ENCODE measurements at places on chromosomes 3 and 15. TPM values are rescaled to one million over a fixed set of nuclear protein-coding genes. Genes with fewer than 3 reads are reported as not detected.

Gene DAZL
- total RNA-seq: not detected

Gene DNAJA4
- total RNA-seq: 34.4 TPM

Gene ZKSCAN7
- 3.9 TPM for total RNA-seq

Gene TRPM1
- total RNA-seq: not detected

GRCh38 chr3:3038201-3038991, 71.8 kb downstream of the IL5RA start:
- no peak overlapping the region for H3K27ac ChIP-seq
- no peaks in the 10 kb centered on the region for H3K27me3 ChIP-seq
- no peak for DNase-seq
- no peaks in the 10 kb centered on the region for H3K4me1 ChIP-seq
- no peaks in the 10 kb centered on the region for H3K36me3 ChIP-seq
- no peak overlapping the region for H3K4me3 ChIP-seq

- H3K27me3 ChIP-seq: no peaks in the 10 kb centered on the region
- peak; percentile 83 for DNase-seq
- H3K27ac ChIP-seq: no peak overlapping the region
- peaks cover 35% of the 10 kb centered on the region for H3K4me1 ChIP-seq
- peak overlapping the region; percentile 27 for H3K4me3 ChIP-seq
These were observed 162.9 kb downstream of the CHSY1 start for GRCh38 chr15:101088788-101089578.

GRCh38 chr3:27986234-27986879, 255.1 kb upstream of the CMC1 start:
- H3K4me3 ChIP-seq: no peak overlapping the region
- no peak for DNase-seq
- no peak overlapping the region for H3K27ac ChIP-seq

DNA sequence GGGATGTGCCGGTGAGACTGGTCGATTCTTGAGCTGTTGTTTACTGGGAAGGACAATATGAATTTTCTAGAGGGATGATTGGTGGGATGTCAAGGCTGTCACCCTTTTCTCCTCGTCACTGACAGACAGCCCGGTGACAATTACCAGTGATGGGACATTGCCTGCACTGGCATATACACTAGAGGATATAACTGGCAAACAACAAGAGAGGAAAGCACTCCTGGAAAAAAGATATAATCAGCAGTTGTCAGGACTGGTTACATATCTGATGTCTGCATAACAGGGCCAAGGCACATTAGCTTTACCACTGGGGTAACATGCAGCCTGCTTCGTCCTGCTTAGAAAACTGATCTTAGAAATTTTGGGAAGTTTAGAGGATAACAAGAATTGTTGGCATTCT, 131.1 kb downstream of the ROBO2 start:
- no peaks in the 10 kb centered on the region for H3K4me1 ChIP-seq
- no peaks in the 10 kb centered on the region for H3K36me3 ChIP-seq
- no peak overlapping the region for H3K4me3 ChIP-seq
- no peak overlapping the region for H3K27ac ChIP-seq
- no peak for DNase-seq

GRCh38 chr3:179268400-179269051, 17.6 kb upstream of the KCNMB3 start:
- no peak for DNase-seq
- no peak overlapping the region for H3K27ac ChIP-seq
- H3K4me3 ChIP-seq: no peak overlapping the region
- no peaks in the 10 kb centered on the region for H3K4me1 ChIP-seq

DNA sequence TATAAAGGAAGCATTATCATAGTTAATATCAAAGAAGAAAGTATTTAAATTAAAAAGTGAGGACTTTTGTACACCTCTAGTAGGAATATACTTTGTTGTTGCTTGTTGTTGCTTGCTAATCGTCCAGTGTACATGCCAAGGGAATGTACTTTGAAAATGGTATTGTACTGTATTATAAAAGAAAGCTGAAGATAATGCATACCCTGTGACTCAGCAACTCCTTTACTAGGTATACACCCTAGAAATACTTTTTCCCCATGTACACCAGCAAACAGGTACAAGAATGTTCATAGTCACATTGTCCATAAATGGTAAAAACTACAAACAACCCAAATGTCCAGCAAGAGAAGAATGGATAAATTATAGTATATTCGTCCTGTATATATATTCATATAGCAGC, 12.0 kb downstream of the TTBK2 start:
- no peaks in the 10 kb centered on the region for H3K36me3 ChIP-seq
- DNase-seq: no peak
- no peaks in the 10 kb centered on the region for H3K27me3 ChIP-seq
- H3K4me1 ChIP-seq: peaks cover 3% of the 10 kb centered on the region

DNA sequence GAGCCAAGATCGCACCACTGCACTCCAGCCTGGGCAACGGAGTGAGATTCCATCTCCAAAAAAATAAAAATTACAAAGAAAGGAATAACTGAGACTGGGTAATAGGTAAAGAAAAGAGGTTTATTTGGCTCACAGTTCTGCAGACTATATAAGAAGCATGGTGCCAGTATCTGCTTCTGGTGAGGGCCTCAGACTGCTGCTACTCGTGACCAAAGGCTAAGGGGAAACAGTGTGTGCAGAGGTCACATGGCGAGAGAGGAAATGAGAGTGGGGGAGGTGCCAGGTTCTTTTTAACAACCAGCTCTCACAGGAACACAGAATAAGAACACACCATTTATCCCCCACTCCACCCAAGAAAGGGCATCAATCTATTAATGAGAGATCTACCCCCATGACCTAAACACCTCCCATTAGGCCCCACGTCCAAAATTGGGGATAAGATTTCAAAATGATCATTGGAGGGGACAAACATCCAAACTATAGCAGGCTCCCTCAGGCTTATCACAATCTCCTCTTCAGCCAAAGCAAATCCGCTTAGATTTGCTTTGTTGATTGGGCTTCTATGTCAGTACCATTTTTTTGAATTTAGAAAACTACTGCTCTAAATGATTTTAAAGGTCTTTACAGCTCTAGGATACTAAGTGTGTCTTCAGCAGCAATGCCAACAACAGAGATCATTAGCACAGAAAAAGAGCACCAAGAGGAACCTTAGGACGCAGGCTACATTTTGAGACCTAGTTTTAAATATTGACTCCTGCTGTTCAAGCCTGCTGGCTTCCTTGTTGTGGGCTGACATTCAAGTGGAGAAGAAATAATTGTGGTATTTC, 84.2 kb upstream of the TBL1XR1 start:
- H3K27me3 ChIP-seq: no peaks in the 10 kb centered on the region
- peaks cover 22% of the 10 kb centered on the region for H3K4me1 ChIP-seq
- H3K27ac ChIP-seq: no peak overlapping the region

DNA sequence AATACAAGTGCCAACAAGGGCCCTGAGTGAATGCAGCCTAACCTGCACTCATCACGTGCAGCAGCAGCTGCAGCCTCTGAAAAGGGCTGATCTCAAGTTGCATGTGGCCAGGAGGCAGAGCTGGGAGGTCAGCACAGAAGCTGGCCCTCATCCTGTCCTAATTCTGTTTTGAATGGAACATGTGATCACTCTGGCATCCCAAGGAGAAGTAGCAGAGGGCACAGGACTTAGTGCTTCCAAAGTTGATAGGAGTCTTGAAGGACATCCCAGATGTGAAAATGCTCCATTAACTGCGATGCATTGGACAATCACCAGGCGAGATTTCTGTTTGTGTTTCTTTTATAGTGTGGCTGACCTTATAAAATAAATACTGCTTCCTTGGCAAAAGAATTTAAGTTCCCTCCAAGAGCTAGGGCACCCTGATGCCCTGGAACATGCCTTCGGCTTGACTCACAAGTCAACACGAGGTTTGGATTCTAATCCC, 31.6 kb upstream of the STAG1 start:
- DNase-seq: no peak
- no peaks in the 10 kb centered on the region for H3K36me3 ChIP-seq
- H3K27me3 ChIP-seq: no peaks in the 10 kb centered on the region
- H3K27ac ChIP-seq: no peak overlapping the region

GRCh38 chr15:83163032-83163431, 44.6 kb downstream of the HDGFL3 start:
- no peak for DNase-seq
- no peak overlapping the region for H3K4me3 ChIP-seq
- H3K36me3 ChIP-seq: no peaks in the 10 kb centered on the region
- H3K27ac ChIP-seq: no peak overlapping the region
- H3K4me1 ChIP-seq: no peaks in the 10 kb centered on the region

DNA sequence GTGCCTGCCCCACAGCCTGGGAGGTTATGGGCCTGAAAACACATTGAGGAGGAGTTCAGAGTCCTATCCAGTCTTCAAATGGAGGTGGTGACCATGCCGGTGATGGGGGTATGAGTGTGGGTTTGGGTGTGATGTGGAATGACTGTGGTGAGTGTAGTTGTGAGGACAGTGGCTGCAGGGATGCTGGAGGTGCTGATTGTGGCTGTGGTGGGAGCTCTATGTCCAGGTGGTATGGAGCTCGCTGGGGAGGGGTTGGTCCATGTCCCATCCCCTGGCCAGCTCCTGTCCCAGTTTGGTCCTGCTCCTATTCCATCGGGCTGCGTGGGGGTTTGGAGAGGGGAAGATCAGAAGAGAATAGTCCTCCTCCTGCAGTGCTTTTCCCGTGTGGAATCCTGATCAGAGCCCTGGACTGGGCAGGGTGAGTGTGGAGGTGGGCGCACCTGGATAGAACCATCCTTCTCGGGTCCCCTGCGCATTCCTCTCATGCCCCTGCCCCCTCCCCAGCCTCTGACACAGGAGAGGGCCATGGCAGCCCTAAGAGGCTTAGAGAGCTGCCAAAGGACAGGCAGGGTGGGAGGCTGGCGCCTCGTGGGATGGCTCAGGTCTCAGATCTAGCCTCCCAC, 23.0 kb upstream of the GOLGA6C start:
- H3K36me3 ChIP-seq: no peaks in the 10 kb centered on the region
- DNase-seq: no peak
- H3K4me1 ChIP-seq: no peaks in the 10 kb centered on the region
- H3K27me3 ChIP-seq: peaks cover 28% of the 10 kb centered on the region

GRCh38 chr15:89363133-89363532, 28.5 kb upstream of the POLG start:
- no peak for DNase-seq
- H3K27ac ChIP-seq: no peak overlapping the region
- no peaks in the 10 kb centered on the region for H3K36me3 ChIP-seq
- peaks cover 32% of the 10 kb centered on the region for H3K4me1 ChIP-seq

DNA sequence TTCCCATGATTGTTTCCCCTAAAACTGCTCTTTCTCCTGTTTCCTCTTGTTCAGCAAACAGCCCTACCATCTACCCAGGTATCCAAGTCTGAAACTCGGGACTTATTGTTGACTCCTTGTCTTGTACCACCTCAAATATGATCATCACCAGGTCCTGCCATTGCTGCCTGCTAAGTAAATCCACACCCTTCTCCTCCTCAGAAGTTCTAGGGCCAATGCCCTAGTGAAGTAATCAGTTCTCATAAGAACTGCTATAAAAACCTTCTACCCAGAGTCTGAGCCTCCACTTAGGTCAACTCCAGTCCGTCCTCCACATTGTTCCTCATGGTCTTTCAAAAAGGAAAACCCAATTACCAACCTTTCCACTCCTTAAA, 77.0 kb upstream of the IL12A start:
- H3K4me1 ChIP-seq: peaks cover 9% of the 10 kb centered on the region
- H3K27ac ChIP-seq: peak overlapping the region; percentile 69
- H3K27me3 ChIP-seq: no peaks in the 10 kb centered on the region
- DNase-seq: no peak

DNA sequence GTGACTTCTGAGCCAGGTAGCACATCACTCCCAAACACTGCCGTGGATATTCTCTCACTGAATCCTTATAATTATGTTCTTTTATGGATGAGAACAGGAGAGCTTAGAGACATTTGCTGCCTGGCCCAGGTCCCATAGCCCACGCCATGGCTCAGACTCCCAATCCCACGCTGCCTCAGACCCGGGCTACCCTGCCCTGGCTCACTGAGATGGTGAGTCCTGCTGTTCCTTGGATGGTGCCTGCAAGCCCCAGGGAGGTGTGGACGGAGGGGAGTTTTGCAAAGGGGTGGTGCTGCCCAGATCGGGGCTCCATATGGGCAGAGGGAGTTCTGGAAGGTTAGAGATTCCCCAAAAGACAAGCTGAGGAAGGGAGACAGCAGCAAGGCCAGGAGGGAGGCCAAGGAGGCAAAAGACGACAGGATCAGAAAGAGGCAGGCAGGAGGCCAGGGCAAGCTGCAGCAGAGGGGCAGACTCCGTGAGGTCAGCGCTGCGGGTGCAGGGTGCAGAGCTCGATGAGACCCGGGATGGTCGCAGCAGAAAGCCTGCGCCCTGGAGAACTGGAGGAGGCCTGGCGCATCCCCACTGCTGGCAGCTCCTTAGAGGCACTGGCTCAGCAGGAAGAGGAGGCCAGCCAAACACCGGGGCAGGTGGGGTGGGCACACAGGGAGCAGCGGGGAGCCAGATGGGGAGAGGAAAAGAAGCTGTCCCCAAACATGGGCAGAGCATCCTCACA, 95.7 kb upstream of the ALDH1A3 start:
- no peaks in the 10 kb centered on the region for H3K36me3 ChIP-seq
- H3K4me3 ChIP-seq: no peak overlapping the region
- no peak for DNase-seq
- no peak overlapping the region for H3K27ac ChIP-seq
- H3K4me1 ChIP-seq: no peaks in the 10 kb centered on the region

DNA sequence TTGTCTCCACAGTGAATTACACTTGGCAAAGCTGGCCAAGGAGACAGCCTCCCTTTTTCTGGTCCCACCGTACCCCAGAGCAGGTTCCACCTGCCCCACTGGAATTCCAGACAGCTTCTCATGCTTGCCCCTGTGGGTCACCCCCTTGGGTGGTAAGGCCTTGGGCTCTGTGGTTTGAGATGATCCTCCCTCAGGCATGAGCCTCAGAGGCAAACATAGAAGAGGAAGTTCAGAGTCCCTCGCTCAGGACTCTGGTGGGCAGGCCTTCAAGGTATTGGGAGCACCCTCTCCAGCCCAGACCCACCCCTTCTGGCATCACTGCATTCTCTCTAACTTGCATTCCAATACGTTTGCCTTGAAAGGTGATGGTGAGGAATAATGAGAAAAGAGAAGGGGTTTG, 17.6 kb upstream of the UBA7 start:
- H3K27ac ChIP-seq: no peak overlapping the region
- DNase-seq: no peak

DNA sequence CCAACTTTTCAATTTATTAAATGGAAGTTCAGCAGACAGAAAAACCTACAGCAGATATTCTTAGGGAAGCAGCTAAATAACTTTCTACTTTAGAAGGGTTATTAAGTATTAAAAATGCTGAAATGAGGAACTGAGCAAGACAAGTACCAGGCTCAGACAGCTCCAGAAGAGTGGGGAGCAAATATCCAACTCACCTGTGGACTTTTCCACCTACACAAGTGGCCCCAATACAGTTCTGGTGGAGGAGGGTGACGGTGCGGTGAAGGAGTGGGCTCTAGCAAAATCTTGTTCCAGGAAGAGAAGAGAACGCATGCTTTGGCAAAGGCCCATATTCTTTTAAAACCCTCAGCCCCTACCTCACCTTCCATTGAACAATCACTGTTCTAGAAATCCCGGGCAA, 129.7 kb upstream of the LMOD3 start:
- H3K4me3 ChIP-seq: no peak overlapping the region
- H3K36me3 ChIP-seq: peaks cover 10% of the 10 kb centered on the region
- peaks cover 11% of the 10 kb centered on the region for H3K4me1 ChIP-seq
- H3K27me3 ChIP-seq: no peaks in the 10 kb centered on the region
